ENCODE measurements at places on chromosomes 6 and 20. TPM values are rescaled to one million over a fixed set of nuclear protein-coding genes. Genes with fewer than 3 reads are reported as not detected.

GRCh38 chr6:31125162-31125561, 4.9 kb upstream of the CDSN start:
- no peak overlapping the region for H3K27ac ChIP-seq
- peak; percentile 14 for DNase-seq
- H3K4me3 ChIP-seq, result no peak overlapping the region
- peaks cover 11% of the 10 kb centered on the region for H3K27me3 ChIP-seq
- H3K4me1 ChIP-seq, result peaks cover 2% of the 10 kb centered on the region

DNA sequence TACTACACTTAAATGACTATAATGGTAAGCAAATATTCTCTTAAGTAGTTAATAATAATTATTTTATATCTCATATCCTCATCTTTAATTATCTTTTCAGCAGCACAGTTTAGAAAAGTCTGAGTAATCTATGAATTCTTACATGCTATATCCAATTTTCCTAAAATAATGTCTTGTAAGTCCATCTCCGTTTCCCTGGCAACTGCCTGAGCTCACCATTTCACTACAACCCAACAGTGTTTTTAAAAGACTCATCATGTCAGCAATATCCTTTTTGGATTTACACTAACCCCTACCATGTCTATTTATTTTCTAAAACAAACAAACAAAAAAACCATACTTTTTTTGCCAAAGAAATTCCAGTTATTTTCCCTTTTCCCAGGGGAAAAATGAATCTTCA, 859.6 kb downstream of the EYS start:
- H3K27me3 ChIP-seq, result no peaks in the 10 kb centered on the region
- H3K36me3 ChIP-seq, result no peaks in the 10 kb centered on the region
- H3K27ac ChIP-seq, result no peak overlapping the region
- H3K4me1 ChIP-seq, result no peaks in the 10 kb centered on the region
- no peak overlapping the region for H3K4me3 ChIP-seq

DNA sequence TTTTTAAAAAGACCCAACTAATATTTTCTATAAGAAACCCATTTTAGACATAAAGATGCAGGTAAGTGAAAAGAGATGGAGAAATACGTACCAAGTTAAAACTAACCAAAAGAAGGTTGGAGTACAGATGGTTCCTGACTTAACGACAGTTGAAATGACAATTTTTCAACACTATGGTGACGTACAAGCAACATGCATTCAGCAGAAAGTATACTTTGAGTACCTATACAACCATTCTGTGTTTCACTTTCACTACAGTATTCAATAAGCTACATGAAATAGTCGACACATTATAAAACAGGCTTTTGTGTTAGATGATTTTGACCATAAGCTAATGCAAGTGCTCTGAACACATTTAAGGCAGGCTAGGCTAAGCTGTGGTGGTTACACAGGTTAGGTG, 228.9 kb downstream of the RNGTT start:
- no peaks in the 10 kb centered on the region for H3K27me3 ChIP-seq
- H3K36me3 ChIP-seq, result no peaks in the 10 kb centered on the region
- no peak overlapping the region for H3K27ac ChIP-seq

DNA sequence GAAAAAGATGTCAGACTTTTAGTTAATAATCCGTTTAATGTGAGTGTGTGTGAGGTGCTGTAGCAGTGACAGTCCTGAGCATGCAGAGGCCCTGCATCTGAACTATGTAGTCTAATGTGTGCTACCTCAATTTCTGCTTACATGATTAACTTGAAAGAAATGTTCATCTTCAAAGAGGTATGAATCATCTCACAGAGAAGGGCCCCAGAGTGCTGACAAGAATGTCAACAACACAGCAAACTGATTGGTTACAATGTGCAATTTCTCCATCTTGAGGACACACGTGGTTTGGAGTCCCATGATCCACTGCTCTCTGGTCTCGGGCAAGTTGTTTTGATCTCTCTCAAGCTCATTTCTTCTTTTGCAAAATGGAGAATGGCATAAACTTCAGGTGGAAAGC, 61.7 kb upstream of the EMILIN3 start:
- peaks cover 21% of the 10 kb centered on the region for H3K4me1 ChIP-seq
- peaks cover 13% of the 10 kb centered on the region for H3K36me3 ChIP-seq
- no peaks in the 10 kb centered on the region for H3K27me3 ChIP-seq
- H3K4me3 ChIP-seq, result no peak overlapping the region

- DNase-seq, result no peak
- peaks cover 59% of the 10 kb centered on the region for H3K36me3 ChIP-seq
- peaks cover 9% of the 10 kb centered on the region for H3K4me1 ChIP-seq
Measured at GRCh38 chr6:33271117-33271467, 584 bp downstream of the VPS52 start.

- no peak for DNase-seq
- H3K36me3 ChIP-seq, result no peaks in the 10 kb centered on the region
- H3K4me3 ChIP-seq, result no peak overlapping the region
- no peaks in the 10 kb centered on the region for H3K4me1 ChIP-seq
Measured at GRCh38 chr20:19648024-19648423, 110.0 kb upstream of the RIN2 start.

- no peak overlapping the region for H3K27ac ChIP-seq
- DNase-seq, result no peak
- no peaks in the 10 kb centered on the region for H3K36me3 ChIP-seq
- H3K4me1 ChIP-seq, result no peaks in the 10 kb centered on the region
- H3K27me3 ChIP-seq, result peaks cover 1% of the 10 kb centered on the region
Measured at GRCh38 chr6:106908386-106908840, 66.1 kb downstream of the CD24 start.

DNA sequence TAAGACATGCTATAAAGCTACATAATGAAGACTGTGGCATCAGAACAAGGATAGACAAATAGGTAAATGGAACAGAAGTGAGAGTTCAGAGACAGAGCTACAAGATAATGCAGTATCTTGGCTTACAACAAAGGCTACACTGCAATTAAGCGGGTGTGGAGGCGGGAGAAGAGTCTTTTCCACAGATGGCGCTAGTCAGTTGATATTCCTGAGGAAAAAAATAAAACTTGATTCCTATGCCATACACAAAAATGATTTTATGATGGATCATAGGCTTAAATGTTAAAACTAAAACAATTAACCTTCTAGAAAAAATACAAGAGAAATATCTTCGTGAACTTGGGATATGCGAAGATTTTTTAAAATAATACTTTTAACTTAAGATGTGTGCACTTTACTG, 31.0 kb downstream of the RIN2 start:
- no peak overlapping the region for H3K27ac ChIP-seq
- DNase-seq, result no peak
- H3K4me3 ChIP-seq, result no peak overlapping the region
- peaks cover 13% of the 10 kb centered on the region for H3K4me1 ChIP-seq

DNA sequence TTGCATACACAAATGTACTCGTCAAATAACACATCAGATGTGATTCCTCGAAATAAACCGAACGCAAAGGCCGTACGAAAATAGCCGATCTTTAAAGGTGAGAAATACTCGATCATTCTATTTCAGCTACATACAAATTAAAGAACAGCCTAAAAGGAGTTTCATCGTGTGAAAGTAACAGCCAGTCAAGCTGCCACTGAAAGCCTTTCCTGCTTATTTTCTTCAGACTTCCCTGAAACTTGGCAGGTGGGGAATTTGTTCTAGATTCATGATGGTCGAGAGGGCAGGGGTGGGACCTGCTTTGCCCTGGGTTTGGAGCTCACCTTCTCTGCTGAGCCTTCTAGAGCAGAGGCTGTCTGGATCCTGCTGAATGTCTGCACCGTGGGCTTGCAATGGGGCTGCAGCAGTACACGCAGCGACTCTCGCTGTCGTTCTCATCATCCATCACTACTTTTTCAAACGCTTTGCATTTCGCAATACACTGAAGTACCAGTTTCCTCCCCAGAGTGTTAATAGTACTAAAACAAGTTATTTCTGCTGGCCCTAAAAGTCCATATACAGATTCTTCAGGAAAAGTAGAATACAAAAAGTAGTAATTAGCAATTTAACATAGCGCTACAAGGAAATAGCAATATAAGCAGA, 16.2 kb downstream of the FOXC1 start:
- H3K27ac ChIP-seq, result no peak overlapping the region
- H3K4me1 ChIP-seq, result peaks cover 17% of the 10 kb centered on the region
- H3K36me3 ChIP-seq, result peaks cover 2% of the 10 kb centered on the region
- no peak overlapping the region for H3K4me3 ChIP-seq

DNA sequence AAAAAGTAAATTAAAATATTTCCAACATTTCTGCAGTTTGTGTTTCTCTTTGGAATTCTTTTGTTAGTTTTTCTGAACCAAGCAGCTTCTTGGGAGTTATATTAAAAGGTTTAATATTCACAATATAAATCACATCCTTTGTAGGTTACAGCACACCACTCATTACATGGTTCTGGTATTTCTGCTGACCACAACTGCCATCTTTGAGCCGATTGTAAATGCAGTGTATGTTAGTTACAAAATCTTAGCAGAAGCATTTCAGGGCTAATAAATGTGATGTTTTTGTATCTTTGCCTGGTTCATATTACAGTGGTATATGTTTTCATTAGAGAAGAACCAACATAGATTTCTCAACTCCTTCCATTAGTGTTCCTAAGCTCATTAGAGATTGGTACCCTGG, 19.1 kb upstream of the TSHZ2 start:
- no peaks in the 10 kb centered on the region for H3K36me3 ChIP-seq
- no peaks in the 10 kb centered on the region for H3K27me3 ChIP-seq
- H3K4me3 ChIP-seq, result no peak overlapping the region
- no peak overlapping the region for H3K27ac ChIP-seq

- no peak overlapping the region for H3K4me3 ChIP-seq
- no peaks in the 10 kb centered on the region for H3K4me1 ChIP-seq
- no peak for DNase-seq
- H3K36me3 ChIP-seq, result peaks cover 40% of the 10 kb centered on the region
Measured at GRCh38 chr20:46723039-46723438, 13.6 kb downstream of the SLC2A10 start.

DNA sequence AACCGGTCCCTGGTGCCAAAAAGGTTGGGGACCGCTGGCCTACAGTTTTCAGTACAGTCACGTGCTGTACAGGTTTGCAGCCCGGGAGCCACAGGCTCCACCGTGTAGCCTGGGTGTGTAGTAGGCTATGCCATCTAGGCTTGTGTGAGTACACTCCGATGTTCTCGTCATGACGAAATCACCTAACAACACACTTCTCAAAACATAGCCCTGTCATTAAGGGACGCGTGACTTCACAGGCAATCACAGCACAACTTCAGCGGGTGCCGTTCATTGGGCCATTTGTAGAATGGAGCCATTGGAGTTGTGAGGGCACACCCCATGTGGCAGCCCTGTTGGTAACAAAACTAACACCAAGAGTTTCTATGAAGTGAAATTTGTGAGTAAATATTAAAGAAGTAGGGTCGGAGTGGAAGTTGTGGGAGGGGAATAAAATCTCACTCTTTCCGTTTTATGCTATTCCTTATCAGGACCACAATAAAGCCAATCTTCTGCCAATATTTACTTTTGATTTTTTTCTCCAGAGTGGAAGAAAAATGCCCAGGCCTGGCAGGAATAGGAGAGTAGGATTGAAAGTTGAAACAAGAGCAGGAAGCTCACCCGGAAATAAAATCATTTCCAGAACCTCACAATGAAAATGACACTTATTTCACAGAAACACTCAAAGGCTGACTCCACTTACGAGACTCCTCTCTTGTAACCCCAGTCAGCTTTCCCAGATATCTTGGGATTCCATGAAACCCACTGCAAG, 63.7 kb upstream of the PTPN1 start:
- H3K27ac ChIP-seq, result no peak overlapping the region
- no peaks in the 10 kb centered on the region for H3K36me3 ChIP-seq
- H3K4me1 ChIP-seq, result peaks cover 21% of the 10 kb centered on the region
- no peak overlapping the region for H3K4me3 ChIP-seq
- H3K27me3 ChIP-seq, result no peaks in the 10 kb centered on the region
- no peak for DNase-seq

DNA sequence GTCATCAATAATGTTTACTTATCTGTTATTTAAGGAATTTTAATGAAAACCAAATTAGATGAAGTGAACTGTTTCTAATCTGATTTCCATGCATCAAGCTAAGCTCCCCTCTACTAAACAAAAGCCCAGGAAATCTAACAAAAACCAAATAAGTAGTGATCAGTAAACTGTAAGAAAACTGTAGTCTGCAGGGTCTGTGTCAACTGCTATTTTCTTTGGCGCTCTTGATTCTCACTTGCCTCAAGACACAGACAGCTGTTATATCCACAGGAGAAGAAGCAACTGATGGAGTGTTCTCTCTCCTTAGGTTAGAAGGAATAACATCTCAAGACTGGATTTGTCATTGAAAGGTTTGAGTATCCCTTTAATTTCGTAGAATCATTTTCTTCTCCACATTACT, 293.5 kb downstream of the PHF3 start:
- H3K4me1 ChIP-seq, result no peaks in the 10 kb centered on the region
- DNase-seq, result no peak
- H3K27me3 ChIP-seq, result no peaks in the 10 kb centered on the region

- DNase-seq, result no peak
- peaks cover 2% of the 10 kb centered on the region for H3K4me1 ChIP-seq
- H3K4me3 ChIP-seq, result no peak overlapping the region
- H3K27ac ChIP-seq, result no peak overlapping the region
Measured at GRCh38 chr20:51429144-51429482, 113.4 kb downstream of the NFATC2 start.

DNA sequence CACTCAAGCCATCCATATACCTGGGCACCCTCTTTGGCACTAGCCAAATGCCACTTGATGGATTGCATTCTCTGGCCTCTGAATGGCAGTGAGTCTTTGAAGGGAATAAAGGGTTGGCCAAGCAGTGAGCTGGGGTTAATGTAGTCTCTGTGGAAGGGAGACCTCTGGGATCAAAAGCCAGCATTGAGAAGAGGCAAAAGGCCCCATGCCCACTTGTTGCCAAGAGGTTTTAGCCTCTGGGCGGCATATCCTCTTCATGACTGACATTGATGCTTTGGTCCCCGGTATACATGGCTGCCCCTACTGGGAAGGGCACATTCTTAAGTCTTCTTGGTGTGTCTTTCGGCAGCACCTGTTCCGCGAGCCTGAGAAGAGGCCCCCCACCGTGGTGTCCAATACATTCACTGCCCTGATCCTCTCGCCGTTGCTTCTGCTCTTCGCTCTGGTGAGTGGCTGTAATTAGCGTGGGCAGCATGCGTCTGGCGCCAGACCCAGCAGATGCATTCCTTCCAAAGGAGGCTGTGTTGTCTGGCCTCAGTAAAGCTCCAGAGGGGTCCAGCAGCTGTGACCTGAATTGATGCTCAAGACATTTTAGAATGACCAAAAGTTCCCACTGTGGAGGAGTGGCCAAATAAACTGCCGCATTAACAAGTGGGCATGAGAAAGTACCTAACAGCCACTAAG, 29.5 kb downstream of the GHRH start:
- H3K27me3 ChIP-seq, result no peaks in the 10 kb centered on the region
- H3K4me1 ChIP-seq, result no peaks in the 10 kb centered on the region
- peaks cover 75% of the 10 kb centered on the region for H3K36me3 ChIP-seq
- no peak for DNase-seq
- H3K27ac ChIP-seq, result no peak overlapping the region
- H3K4me3 ChIP-seq, result no peak overlapping the region

GRCh38 chr20:32524829-32525501, 60.2 kb downstream of the NOL4L start:
- H3K27me3 ChIP-seq, result peaks cover 22% of the 10 kb centered on the region
- DNase-seq, result no peak
- no peaks in the 10 kb centered on the region for H3K36me3 ChIP-seq
- H3K4me3 ChIP-seq, result no peak overlapping the region
- no peak overlapping the region for H3K27ac ChIP-seq
- H3K4me1 ChIP-seq, result no peaks in the 10 kb centered on the region

DPPA5 gene
- not detected for total RNA-seq

MCCD1 gene
- not detected for total RNA-seq

PRRT1 gene
- total RNA-seq, result not detected

ELOVL4 gene
- 2.3 TPM for total RNA-seq

EYS gene
- under 0.01 TPM for total RNA-seq

MMP24 gene
- 0.36 TPM for total RNA-seq

SLC25A27 gene
- 0.28 TPM for total RNA-seq

All from IMR-90 (cell line).